ENCODE measurements at places on chromosomes 2 and 18. TPM values are rescaled to one million over a fixed set of nuclear protein-coding genes. Genes with fewer than 3 reads are reported as not detected.
A peak's percentile ranks its signal among the peaks of the same experiment; 100 is the strongest.

GRCh38 chr18:6561862-6562291 lies 147.2 kb upstream of the L3MBTL4 start:
- H3K4me1 ChIP-seq, result no peaks in the 10 kb centered on the region
- no peaks in the 10 kb centered on the region for H3K27me3 ChIP-seq
- no peak for DNase-seq
- H3K4me3 ChIP-seq, result no peak overlapping the region
- no peaks in the 10 kb centered on the region for H3K36me3 ChIP-seq

GRCh38 chr18:34771958-34772357 lies 61.9 kb downstream of the DTNA start:
- no peaks in the 10 kb centered on the region for H3K27me3 ChIP-seq
- no peaks in the 10 kb centered on the region for H3K4me1 ChIP-seq
- no peaks in the 10 kb centered on the region for H3K36me3 ChIP-seq

DNA sequence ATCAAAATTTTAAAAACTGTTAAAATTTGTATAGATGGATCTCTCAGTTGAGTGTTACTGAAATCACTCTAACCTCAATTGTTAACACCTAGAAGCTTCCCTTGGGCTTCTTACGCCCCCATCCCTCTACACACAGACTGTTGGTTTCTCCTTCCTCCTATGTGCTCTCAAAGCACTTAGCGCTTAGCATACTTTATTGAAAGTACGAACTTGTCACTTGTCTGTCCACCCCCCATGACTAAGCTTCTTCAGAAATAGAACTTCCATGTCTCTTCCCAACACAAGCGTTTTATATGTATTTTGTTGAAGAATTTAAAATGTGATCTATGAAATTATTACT lies 441 bp downstream of the MPHOSPH10 start:
- peaks cover 6% of the 10 kb centered on the region for H3K36me3 ChIP-seq
- H3K27ac ChIP-seq, result peak overlapping the region; percentile 92
- H3K4me1 ChIP-seq, result peaks cover 25% of the 10 kb centered on the region
- DNase-seq, result no peak
- H3K4me3 ChIP-seq, result peak overlapping the region; percentile 99
- H3K27me3 ChIP-seq, result no peaks in the 10 kb centered on the region

DNA sequence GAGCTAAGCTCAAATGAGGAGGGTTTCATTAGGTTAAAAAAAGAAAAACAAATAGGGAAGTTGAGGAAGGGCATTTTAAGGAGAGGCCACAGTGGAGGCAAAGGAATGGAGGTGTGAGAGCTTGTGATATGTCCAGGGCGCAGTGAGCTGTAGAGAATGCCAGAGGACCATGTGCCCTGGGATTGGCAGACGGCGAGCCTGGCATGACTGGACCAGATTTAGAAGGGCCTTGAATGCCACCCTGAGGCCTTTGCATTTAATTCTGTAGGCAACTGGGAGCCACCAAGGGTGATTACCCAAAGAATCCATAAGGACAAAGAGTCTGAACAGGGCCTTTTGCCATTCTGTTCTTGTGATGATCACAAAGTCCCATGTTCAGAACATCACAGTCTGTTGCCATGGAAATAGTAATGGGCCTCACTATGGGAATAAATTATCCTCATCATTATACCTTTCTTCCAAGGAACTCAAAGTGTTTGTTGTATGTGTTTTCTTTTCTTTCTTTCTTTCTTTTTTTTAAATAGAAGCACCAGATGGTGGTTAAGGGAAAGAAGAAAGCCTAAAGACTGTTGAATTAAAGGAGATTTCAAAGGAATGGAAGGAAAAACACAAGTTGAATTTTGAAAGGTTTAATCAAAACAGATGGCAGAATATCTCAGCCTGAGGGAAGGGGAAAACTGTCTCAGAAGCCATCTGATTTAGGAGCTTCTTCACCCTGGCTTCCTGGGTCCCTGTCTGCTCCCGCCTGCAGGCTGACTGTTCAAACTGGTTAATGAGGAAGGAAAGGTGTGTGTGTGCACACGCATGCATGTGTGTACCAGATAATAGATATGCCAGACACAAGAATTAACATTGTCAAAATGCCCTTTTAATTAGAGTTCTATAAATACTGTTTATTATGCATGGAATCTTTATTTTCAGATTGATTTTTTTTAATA lies 31.6 kb upstream of the NCOA1 start:
- no peaks in the 10 kb centered on the region for H3K36me3 ChIP-seq
- H3K4me3 ChIP-seq, result no peak overlapping the region
- no peak overlapping the region for H3K27ac ChIP-seq

GRCh38 chr2:64722291-64723044 lies 68.8 kb upstream of the SERTAD2 start:
- H3K27me3 ChIP-seq, result no peaks in the 10 kb centered on the region
- H3K4me3 ChIP-seq, result no peak overlapping the region
- H3K4me1 ChIP-seq, result peaks cover 14% of the 10 kb centered on the region
- no peak overlapping the region for H3K27ac ChIP-seq
- H3K36me3 ChIP-seq, result no peaks in the 10 kb centered on the region

- H3K4me3 ChIP-seq, result no peak overlapping the region
- H3K27ac ChIP-seq, result no peak overlapping the region
- no peaks in the 10 kb centered on the region for H3K4me1 ChIP-seq
- peaks cover 5% of the 10 kb centered on the region for H3K27me3 ChIP-seq
- no peaks in the 10 kb centered on the region for H3K36me3 ChIP-seq
Measured at GRCh38 chr2:106577255-106577651, 90.1 kb downstream of the CD8B2 start.

GRCh38 chr2:199811346-199811745 lies 39.6 kb downstream of the FTCDNL1 start:
- no peak for DNase-seq
- H3K4me1 ChIP-seq, result no peaks in the 10 kb centered on the region
- no peaks in the 10 kb centered on the region for H3K36me3 ChIP-seq
- H3K4me3 ChIP-seq, result no peak overlapping the region
- no peak overlapping the region for H3K27ac ChIP-seq

- no peak for DNase-seq
- no peak overlapping the region for H3K27ac ChIP-seq
- no peaks in the 10 kb centered on the region for H3K4me1 ChIP-seq
- H3K4me3 ChIP-seq, result no peak overlapping the region
- peaks cover 5% of the 10 kb centered on the region for H3K27me3 ChIP-seq
Measured at GRCh38 chr18:75450906-75451305, 23.4 kb upstream of the SMIM21 start.

DNA sequence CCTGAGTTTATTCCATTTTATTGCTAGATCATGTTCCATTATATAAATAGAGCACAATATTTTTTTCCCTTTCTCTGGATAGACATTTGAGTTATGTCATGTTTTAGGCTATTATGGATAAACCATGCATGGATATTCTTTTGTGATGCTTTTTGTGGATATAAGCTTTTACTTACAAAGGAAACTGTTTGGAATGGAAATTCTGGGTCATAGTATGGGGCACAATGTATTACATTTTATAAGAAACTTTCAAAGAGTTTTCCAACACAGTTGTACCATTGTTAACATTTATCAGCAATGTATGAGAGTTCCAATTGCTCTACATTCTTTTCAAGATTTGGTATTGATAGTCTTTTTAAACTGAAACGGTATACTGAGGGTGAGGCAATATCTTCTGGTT lies 749.4 kb downstream of the SOCS6 start:
- H3K27me3 ChIP-seq, result no peaks in the 10 kb centered on the region
- no peaks in the 10 kb centered on the region for H3K36me3 ChIP-seq
- DNase-seq, result no peak
- no peaks in the 10 kb centered on the region for H3K4me1 ChIP-seq
- no peak overlapping the region for H3K27ac ChIP-seq

- DNase-seq, result peak; percentile 37
- H3K4me3 ChIP-seq, result no peak overlapping the region
- peaks cover 26% of the 10 kb centered on the region for H3K4me1 ChIP-seq
Measured at GRCh38 chr2:45857867-45858520, 206.5 kb downstream of the PRKCE start.

- no peaks in the 10 kb centered on the region for H3K4me1 ChIP-seq
- no peaks in the 10 kb centered on the region for H3K36me3 ChIP-seq
- no peaks in the 10 kb centered on the region for H3K27me3 ChIP-seq
- H3K27ac ChIP-seq, result no peak overlapping the region
Measured at GRCh38 chr18:56488739-56489138, 149.7 kb downstream of the TXNL1 start.

DNA sequence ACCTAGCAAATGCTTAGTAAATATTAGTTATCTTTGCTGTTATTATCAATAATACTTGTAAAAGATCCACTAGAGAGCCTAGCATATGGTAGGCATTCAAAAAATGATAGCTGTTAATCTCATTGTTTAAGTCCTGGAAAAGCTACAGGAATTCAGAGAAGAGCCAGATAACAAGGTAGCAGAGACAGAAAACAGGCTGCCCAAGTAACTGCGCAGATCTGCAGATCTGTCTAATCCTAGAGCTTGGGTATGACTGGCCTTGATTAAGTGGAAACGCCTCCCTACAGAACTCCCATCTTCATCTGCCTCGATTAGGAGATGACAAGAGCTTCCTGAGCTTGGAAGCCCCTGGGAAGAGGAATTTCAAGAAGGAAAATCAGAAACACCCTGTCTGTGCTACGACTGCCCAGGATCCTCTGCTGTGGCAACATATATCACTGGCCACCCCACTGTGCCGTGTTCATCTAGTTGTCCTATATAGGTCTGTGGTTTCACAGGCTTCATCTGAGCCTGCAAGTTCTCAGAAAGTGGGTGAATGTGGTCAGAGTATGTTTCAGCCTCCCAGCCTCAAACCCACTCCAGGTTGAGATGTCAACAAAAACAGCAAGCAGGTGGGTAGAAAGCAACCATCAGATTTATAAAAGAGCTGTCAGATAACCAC lies 151.5 kb upstream of the PKDCC start:
- no peak overlapping the region for H3K27ac ChIP-seq
- H3K4me1 ChIP-seq, result peaks cover 27% of the 10 kb centered on the region
- H3K27me3 ChIP-seq, result no peaks in the 10 kb centered on the region
- peak; percentile 61 for DNase-seq

DNA sequence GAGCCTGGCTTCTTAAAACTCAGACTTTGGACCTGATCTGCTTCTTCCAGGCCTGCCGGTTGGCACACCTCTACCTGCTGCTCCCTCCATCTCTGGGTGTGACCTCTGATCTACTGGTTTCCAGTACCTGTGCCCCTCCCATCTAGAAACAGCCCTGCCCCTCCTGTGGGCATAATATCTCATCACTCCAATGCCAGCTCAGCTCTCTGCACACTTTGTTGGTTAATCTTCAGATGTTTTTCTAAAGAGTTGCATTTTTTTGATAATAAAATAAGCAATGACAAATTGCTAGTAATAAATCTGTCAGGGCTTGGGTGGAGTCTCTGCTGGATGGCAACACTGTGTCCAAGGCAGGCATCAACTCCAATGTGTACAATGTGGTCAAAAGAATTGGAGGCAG lies 89.6 kb upstream of the PPP1CB start:
- DNase-seq, result no peak
- no peaks in the 10 kb centered on the region for H3K36me3 ChIP-seq
- no peaks in the 10 kb centered on the region for H3K27me3 ChIP-seq
- no peak overlapping the region for H3K4me3 ChIP-seq
- no peaks in the 10 kb centered on the region for H3K4me1 ChIP-seq

DNA sequence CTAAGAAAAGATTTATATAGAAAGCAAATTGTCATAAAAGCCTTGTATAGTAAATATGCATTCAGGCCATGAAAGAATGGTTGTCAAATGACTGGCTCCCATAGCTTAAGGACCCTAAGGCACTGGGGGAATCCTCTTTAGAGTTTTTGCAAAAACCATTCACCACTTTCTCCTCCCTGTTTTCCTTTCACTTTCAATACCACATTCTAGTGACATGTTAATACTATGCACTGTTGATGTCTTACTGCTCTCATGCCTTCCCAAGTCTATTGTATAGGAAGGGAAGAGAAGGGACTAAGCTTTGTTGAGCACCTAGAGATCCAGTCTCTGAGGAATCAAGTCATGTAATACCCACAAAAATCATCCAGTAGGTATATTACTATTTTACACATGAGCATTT lies 383.0 kb upstream of the LRRTM1 start:
- H3K4me3 ChIP-seq, result no peak overlapping the region
- H3K4me1 ChIP-seq, result no peaks in the 10 kb centered on the region
- H3K36me3 ChIP-seq, result no peaks in the 10 kb centered on the region
- no peak overlapping the region for H3K27ac ChIP-seq
- H3K27me3 ChIP-seq, result no peaks in the 10 kb centered on the region

Gene NTSR2
- not detected for polyA plus RNA-seq

Gene REG3G
- not detected for polyA plus RNA-seq

Gene WNT6
- polyA plus RNA-seq, result 0.39 TPM

Gene TMEM182
- polyA plus RNA-seq, result 4.8 TPM

Gene HSPD1
- 110 TPM for polyA plus RNA-seq

Gene FECH
- 22.0 TPM for polyA plus RNA-seq

All from CD8-positive, alpha-beta memory T cell (primary cell).